Activated T-cell treated with anti-CD3 and anti-CD28 coated beads for 4 hours (primary cell): ENCODE measurements at places on chromosomes 2 and 18.

GRCh38 chr2:14219306-14219705 is 413.2 kb upstream of the LRATD1 start:
- no peak for DNase-seq

- DNase-seq, result no peak
Observed at GRCh38 chr2:195168369-195168768, 488.7 kb upstream of the SLC39A10 start.

DNA sequence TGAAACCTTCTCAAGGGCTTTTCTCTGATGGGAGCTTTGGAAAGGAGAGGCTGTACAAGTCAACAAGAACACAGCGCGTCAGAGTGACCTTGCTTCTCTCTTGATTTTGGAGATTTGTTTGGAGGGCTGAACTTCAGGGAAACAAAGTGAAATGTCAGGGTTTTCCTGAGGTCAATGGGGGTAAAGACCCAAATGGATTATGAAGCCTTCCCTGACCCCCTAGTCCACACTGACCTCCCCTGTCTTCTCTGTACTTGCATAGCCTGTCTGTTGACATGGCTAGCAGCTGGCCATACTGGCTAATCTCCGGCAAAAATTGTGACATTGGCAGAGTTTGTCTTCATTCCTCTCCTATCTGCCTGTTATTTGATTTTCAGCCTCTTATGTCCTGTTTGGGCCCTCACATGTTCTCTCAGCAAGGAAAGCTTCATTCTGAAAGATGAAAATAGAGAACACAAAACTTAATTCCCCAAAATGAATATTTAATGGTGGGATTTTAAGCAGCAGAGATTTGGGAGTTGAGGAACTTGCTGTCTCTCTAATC is 149.3 kb upstream of the HAAO start:
- no peak for DNase-seq

- DNase-seq, result no peak
Observed at GRCh38 chr2:309148-309953, 21.5 kb upstream of the ALKAL2 start.
